ENCODE measurements at places on chromosomes 5 and 9.

- DNase-seq = no peak
Observed at GRCh38 chr9:13787234-13787833, 507.8 kb upstream of the MPDZ start.

DNA sequence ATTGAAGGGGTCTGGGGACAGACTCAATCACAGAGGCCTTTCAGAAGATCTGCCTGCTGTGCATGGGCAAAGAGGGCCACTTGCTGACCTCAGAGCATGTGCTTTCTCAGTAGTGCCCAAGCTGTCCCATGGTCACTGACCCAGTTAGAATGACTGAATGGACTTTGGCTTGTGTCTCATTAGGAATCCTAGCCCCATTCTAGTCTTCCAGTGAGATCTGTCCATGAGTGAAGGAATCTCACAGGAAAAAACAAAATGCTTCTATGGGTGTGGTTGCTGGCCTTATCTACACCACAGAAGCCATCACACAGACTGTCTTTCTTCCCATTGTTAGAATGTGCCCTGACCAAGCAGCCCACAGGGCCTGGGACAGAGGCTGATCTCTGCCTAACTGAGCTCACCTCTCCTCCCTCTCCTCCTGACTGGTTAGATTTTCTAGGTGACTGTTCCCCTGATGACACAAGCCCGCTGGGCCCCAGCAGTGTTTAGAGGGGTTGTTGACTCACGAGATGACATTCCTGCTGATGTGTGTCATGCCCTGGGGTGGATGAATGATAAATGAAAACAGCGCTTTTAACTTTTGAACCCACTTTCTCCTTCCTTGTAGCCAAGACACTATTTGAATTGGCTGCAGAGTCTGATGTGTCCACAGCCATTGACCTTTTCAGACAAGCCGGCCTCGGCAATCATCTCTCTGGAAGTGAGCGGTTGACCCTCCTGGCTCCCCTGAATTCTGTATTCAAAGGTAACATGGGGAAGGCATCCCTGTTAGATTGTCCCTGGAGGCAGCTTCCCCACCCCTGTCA, 24.8 kb downstream of the TGFBI start:
- no peak for DNase-seq

GRCh38 chr5:68192679-68193060, 22.9 kb upstream of the PIK3R1 start:
- no peak for DNase-seq

DNA sequence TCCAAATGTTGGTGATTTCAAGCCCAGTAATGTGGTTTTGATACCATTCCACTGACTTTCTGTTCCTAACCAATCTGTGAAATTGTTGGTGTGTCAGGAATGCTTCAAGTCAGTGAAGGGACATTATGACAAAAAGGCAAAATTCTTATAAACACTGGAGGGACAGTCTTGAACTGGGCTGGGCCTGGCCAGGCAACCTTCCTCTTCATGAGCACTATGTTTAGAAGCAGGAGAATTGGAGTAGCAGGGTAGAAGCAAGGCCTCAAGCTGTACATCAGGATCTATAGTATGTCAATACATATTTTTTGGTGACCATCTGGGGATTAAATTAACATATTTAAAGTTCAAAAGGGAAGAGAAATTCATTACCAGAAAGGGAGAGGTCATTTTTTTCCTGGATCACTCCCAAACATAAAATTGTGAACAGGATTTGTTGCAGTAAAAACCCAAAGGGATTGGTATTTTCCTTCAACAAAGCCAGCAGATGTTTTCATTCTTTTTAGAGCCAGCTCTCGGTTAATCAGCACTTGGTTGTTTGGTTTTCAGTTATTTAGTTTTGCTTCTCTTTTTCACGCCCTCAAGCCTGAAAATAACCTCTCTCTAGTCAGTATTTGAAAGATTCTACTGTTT, 77.9 kb upstream of the PIK3R1 start:
- no peak for DNase-seq

DNA sequence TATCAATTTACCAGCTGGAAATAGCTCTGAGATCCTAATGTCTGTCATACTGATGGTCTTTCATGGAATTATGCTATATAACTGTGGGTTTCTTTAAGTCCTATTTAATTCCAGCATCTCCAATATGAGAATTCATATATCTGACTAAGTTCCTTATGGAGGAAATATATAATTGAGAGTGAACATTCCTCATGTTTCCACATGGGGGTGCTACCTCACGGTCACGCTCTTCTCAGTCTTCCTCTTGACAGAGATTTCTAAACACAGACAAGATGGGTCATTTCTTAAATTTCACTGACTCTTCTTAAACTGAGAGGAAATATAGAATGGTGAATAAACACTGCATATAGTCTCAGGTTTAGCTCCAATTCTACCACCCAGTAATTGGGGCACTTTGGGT, 212.1 kb downstream of the SLF1 start:
- DNase-seq = no peak

- no peak for DNase-seq
Observed at GRCh38 chr5:53473633-53474032, 6.8 kb upstream of the FST start.

Measured in stimulated activated CD8-positive, alpha-beta memory T cell treated with anti-CD3 and anti-CD28 coated beads, Interleukin-15, amount 100 ng/mL, for 48 hours (primary cell).